Cardiac ventricle fibroblast (primary cell): ENCODE measurements at places on chromosomes 5 and 9. TPM values are rescaled to one million over a fixed set of nuclear protein-coding genes. Genes with fewer than 3 reads are reported as not detected.

The SAPCD2 gene
- 0.34 and 0.75 TPM in 2 replicates for total RNA-seq

The PTAR1 gene
- total RNA-seq = 26.1 and 30.7 TPM in 2 replicates

The SLC1A3 gene
- 10.6 and 12.3 TPM in 2 replicates for total RNA-seq

The SLCO4C1 gene
- 0.05 TPM in 1 of 2 replicates, not detected in the other for total RNA-seq

The CTSV gene
- not detected in 2 replicates for total RNA-seq

The STC2 gene
- 97.7 and 161 TPM in 2 replicates for total RNA-seq

The AIF1L gene
- 0.75 and 0.88 TPM in 2 replicates for total RNA-seq

The CCDC69 gene
- 9.3 and 11.7 TPM in 2 replicates for total RNA-seq

The MARCOL gene
- not detected in 2 replicates for total RNA-seq

The SPINK6 gene
- 1.1 and 1.2 TPM in 2 replicates for total RNA-seq

The ANKRD18A gene
- not detected in 2 replicates for total RNA-seq

The HEMGN gene
- not detected in 2 replicates for total RNA-seq

The IL3 gene
- total RNA-seq = not detected in 2 replicates

The C1QTNF2 gene
- total RNA-seq = not detected in 2 replicates

The LHX6 gene
- total RNA-seq = 0.05 and 0.81 TPM in 2 replicates

The CAMK2A gene
- total RNA-seq = not detected in 2 replicates

The TMEM203 gene
- 33.2 and 33.7 TPM in 2 replicates for total RNA-seq

The FOXD4L4 gene
- not detected in 2 replicates for total RNA-seq

The CATSPER3 gene
- total RNA-seq = not detected in 2 replicates

The NMUR2 gene
- not detected in 2 replicates for total RNA-seq

The KIF12 gene
- total RNA-seq = not detected in 2 replicates

The RXFP3 gene
- not detected in 2 replicates for total RNA-seq

The ANKS6 gene
- 12.9 and 18.7 TPM in 2 replicates for total RNA-seq

The KIAA0825 gene
- 5.3 and 5.7 TPM in 2 replicates for total RNA-seq

The SPINK5 gene
- not detected in 2 replicates for total RNA-seq

The ECM2 gene
- total RNA-seq = 39.1 and 50.1 TPM in 2 replicates

The C7 gene
- total RNA-seq = 11,125 and 16,943 TPM in 2 replicates

The HAVCR2 gene
- 0.39 and 0.75 TPM in 2 replicates for total RNA-seq

The CDH6 gene
- 0.83 and 1.5 TPM in 2 replicates for total RNA-seq

The MLANA gene
- total RNA-seq = not detected in 2 replicates

The IFNW1 gene
- not detected in 2 replicates for total RNA-seq

The PTGER4 gene
- 39.9 and 40.1 TPM in 2 replicates for total RNA-seq

The IFNA13 gene
- total RNA-seq = not detected in 2 replicates

The TMEM8B gene
- total RNA-seq = 3.6 and 3.7 TPM in 2 replicates

The SEMA6A gene
- total RNA-seq = 2.7 and 3.2 TPM in 2 replicates

The UGT3A2 gene
- total RNA-seq = not detected in 2 replicates

The MAP3K1 gene
- 4.2 and 5.7 TPM in 2 replicates for total RNA-seq

The PCDHGC3 gene
- 95.9 and 108 TPM in 2 replicates for total RNA-seq

The ZNF484 gene
- total RNA-seq = 7.5 and 7.7 TPM in 2 replicates

The GOLPH3 gene
- 77.4 and 79.0 TPM in 2 replicates for total RNA-seq

The PITX1 gene
- 0.25 and 0.78 TPM in 2 replicates for total RNA-seq

The OBP2B gene
- total RNA-seq = not detected in 2 replicates
